SHP77 (cell line): ENCODE measurements at places on chromosomes 6 and 20.

GRCh38 chr6:123363912-123364311 lies 272.8 kb downstream of the TRDN start:
- no peak for DNase-seq

DNA sequence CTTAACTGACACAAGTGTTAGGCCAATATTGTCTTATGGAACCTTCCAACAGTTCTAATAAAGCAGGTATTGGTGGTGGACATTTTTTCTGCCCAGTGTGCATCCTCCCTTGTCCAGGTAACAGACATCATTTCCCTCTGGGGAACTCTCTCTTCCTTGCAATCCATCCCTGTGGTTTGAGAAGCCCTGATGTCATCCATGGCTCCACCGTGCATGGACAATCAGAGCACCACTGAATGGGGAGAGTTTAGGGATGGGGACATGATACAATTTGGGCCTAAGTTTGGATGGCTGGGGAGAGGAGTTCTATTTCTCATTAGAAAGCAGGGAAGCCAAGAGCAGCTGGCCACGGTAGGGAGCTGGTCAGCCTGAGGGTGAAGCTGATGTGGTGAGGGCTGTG lies 60.2 kb upstream of the ZFP64 start:
- no peak for DNase-seq

- DNase-seq, result no peak
These were observed 30.3 kb downstream of the PACSIN1 start for GRCh38 chr6:34496103-34496685.

- DNase-seq, result no peak
These were observed 138.8 kb downstream of the HIVEP1 start for GRCh38 chr6:12150812-12151432.

DNA sequence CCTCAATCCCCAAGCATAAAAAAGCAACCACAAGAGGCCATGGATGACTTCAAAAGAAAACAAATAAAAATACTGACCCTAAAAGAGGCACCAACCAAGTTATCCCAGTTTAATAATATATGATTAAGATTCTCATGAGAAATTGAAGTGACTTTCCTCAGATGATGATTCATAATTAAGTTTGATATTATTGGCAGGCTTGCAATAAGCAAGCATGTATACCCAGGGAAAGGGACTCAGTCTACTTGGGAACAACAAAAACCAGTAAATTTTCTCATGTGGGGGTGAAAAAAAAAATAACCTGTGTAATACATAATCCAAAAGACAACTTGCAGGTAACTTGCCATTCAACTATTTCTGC lies 19.6 kb downstream of the JAG1 start:
- DNase-seq, result no peak
